ENCODE measurements at places on chromosomes 11 and 22. TPM values are rescaled to one million over a fixed set of nuclear protein-coding genes. Genes with fewer than 3 reads are reported as not detected.

Gene NDUFC2
- 110 TPM for polyA plus RNA-seq

GRCh38 chr11:39772525-39773137 lies 1686.8 kb downstream of the LRRC4C start:
- DNase-seq: no peak

DNA sequence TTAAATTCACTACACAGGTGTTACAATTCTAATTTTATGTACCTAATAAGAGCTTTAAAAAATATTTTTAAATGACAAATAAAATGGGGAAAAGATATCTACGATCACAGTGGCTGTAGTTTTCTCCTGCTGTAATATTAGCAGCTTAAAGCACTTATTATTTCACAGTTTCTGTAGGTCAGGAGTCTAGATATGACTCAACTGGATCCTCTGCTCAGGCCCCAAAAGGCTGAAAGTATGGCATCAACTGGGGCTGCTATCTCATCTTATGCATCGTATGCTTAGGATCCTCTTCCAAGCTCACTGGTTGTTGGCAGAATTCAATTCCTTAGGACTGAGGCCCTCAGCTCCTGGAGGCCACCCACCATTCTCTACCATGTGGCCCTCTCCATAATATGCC lies 12.8 kb downstream of the FBXO3 start:
- no peak for DNase-seq

Gene OR8G5
- not detected for polyA plus RNA-seq

All from stomach (tissue), 19 donors.